ENCODE measurements at places on chromosomes 16 and 17.

GRCh38 chr16:27811881-27812280, 251.6 kb downstream of the GSG1L start:
- no peak for DNase-seq

GRCh38 chr16:578870-579405, 9.2 kb downstream of the PIGQ start:
- peak; percentile 45 for DNase-seq

DNA sequence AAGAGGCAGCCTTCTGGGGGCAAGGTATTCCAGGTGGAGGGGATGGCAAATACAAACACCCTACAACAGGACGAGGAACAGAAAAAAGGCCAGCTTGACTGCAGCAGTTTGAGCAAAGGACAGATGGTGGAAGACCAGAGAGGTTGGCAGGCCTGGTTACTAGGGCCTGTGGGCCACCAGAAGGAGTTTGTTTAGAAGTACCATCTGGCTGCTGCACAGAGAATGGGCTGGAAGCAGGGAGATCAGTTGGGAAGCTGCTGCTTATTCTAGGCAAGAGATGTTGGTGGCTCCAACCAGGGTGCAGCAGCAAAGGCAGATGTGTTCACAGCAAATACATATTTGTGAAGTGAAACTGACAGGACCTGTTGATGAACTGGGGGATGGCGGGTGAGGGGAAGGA, 2.9 kb upstream of the YPEL2 start:
- no peak for DNase-seq

GRCh38 chr16:5467552-5467951, 370.0 kb upstream of the EEF2KMT start:
- no peak for DNase-seq

All from activated T-cell treated with anti-CD3 and anti-CD28 coated beads for 1 hour (primary cell).